ENCODE measurements at places on chromosomes 4 and X. TPM values are rescaled to one million over a fixed set of nuclear protein-coding genes. Genes with fewer than 3 reads are reported as not detected.

- peak; percentile 63 for DNase-seq
Measured at GRCh38 chr4:77613267-77613666, 7.6 kb downstream of the CXCL13 start.

- peak; percentile 72 for DNase-seq
Measured at GRCh38 chrX:104922206-104922621, 298.3 kb downstream of the TEX13A start.

- DNase-seq, result no peak
Measured at GRCh38 chrX:112470551-112470950, 209.2 kb downstream of the LHFPL1 start.

GRCh38 chr4:763191-763810 lies 57.7 kb downstream of the PCGF3 start:
- no peak for DNase-seq

DNA sequence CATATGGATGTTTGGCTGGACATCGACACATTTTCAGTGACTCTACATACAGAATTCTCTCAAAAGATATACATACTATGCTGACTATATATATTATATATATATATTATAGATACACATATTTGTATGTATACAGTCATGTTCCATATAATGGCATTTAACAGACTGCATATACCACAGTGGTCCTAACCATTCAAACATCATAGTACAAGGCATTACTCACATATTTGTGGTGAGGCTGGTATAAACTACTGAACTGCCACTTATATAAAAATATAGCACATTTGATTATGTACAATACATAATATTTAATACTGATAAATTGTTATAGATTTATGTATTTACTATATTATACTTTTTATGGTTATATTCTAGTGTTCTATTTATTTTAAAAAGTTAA lies 168.5 kb downstream of the IL15 start:
- no peak for DNase-seq

DNA sequence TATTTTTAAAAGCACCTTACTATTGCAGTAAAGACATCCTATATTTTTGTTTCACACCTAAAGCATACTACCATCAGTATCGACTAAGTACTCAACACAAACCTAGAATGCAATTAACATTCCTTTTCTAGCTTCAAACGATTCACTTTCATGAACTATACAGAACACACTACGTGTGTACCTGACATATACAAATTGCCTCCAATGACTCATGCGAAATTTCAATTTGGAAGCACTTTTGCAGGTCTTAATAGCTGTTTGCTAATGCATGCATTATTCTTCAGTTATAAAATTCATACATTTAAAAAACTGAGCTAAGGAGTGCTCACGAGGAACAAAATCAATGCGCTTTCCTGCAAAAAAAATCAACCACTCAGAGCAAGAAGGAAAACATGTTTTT lies 19.7 kb upstream of the GPM6B start:
- DNase-seq, result no peak

DNA sequence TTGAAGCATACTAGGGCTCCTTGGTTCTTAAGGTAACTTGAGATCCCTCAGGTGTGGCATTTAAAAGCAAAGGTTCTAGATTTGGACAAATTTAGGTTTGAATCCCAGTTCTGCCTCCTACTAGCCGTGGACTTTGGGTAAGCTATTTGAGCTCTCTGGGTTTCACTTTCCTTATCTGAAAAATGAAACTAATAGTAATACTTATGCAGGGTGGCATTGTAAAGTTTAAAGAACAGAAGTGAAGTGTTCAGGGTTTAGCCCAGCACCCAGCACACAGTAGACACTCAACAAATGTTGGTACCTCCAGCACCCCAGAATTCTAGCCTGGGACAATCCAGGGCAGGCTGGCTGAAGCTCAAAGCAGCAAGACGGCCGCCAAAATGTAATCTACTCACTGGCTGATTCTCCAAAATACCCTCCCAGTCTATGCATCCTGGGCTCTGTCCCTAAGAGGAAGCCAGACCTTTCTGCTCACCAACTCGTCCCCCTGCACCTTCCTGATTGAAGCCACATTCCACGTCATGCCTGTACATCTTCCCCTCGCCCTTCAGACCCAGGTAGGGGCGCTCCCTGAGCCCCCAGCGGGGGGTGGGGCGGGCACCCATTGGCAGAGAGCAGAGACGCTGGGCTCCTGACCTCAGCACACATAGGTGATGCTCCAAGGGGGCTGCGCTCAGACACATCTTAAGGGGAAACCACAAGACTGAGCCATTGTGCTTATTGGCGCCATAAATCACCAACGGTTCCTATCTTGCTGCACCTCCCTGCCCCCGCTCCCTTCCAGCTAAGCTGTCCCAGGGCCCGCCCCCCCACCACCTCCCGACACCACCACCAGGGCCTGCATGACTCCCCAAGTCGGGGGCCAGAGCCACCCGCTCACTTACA lies 160.6 kb downstream of the BCOR start:
- DNase-seq, result no peak

- peak; percentile 37 for DNase-seq
Measured at GRCh38 chr4:1330761-1331590, 16.0 kb upstream of the UVSSA start.

DNA sequence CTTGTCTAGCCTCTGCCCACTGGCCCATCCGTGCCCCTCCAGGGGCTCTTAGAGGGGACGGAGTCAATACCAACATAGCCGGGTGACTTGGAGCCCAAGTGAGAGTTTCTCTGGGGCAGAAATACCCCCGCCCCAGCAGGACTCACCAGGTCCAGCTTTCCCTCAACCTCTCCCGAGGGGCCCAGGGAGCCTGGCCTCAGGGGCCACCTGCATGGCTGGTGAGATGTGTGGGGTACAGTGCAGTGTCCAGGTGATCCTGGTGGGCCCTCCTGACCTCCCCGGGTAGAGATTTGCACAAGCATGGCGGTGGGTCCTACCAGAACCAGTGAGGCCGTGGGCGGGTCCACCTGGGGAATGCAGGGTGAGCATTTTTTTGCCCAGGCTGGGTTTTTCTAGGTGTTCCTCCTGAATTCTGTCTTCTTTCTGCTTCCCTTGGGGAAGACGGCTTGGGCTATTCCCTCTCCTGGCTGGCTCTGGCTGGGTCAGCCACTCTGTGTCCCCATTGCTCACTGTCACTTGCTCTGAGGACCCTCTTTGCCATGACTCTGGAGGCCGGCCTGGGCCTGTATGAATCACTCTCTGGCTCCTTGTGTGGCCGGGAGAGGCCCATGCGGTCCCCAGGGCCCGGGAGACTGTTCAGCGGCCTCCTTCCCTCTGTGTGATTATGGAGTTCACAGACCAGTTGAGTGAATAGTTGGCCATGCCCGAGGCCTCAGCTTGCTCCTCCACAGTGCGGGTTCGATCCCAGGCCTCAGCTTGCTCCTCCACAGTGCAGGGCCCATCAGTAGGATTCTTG lies 71.0 kb upstream of the NKX1-1 start:
- DNase-seq, result no peak

DNA sequence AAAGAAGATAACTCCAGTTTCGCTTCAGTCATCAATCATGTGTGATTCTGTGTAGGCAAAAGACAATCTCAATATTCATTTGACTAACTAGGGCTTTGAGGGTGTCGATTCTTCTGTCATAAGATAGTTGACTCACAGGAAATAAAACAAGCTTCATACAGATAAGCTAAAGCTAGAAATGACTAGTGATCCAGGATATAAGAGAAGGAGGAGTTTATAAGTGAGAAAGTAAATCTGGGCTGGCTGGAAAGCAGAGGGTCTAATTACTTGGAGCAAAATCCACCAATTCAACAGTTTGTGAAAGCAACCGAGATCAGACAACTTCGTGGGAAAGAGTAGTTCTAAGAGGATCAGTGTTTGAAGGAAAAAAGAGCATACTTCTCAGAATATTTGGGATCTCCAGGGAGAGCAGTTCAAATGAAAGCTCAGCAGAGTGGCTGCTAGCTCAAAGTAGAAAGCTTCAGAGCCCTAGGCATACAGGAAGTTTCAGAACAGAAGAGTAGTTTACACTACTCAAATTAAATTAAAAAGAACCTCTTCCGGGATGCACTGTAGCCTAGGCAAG lies 429.3 kb downstream of the INPP4B start:
- DNase-seq, result no peak

- no peak for DNase-seq
Measured at GRCh38 chr4:2284934-2285612, 23.2 kb upstream of the MXD4 start.

GRCh38 chr4:8079916-8080753 lies 78.5 kb downstream of the ABLIM2 start:
- no peak for DNase-seq

DNA sequence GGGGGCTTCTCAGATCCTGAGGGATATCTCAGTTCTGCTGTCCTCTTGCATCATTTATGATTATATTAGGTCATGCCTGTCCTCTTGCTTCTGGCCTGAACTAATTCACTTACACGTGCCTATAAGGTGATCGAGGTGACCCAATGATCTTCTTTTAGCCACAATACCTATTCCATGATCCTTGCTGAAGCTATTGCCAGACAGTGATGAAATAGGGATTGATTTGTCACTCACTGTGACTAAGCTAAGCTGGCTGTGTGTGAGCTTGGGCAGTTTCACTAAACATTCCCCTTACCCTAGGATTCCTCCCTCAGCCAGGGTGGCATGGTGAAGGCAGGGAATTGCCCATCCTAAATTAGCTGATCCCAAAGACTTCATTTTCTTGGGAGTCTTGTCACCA lies 19.0 kb downstream of the HADH start:
- no peak for DNase-seq

GRCh38 chr4:153233761-153234371 lies 29.6 kb downstream of the TRIM2 start:
- DNase-seq, result no peak

DNA sequence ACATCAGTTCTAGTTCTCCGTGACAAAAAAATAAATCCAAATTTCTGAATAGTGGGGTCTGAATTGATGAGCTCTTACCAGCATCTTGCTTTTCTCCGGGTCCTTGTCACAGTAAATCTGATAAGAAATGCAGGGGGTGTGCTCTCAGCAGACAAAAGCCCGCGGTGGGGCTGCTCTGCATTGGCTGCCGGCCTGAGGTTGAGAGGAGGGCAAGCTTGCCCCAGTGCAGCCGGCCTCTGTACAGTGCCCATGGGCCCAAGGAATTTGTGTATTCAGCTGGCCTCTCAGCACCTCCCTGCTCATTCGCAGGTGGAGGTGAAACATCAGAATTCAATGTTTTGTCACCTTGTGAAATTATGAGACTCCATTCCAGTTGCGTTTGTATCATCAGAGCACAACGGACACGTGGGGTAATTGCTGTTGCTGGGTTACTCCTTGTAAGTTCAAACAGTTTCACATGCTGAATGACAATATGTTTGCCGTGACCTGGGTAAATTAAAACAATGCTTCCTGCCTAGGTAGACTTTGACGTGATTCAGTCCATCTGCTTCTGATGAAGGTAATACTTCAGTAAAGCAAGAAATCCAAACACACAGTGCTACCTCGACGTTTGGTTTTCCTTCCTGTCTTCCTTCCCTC lies 596.4 kb downstream of the MID1IP1 start:
- DNase-seq, result no peak

DNA sequence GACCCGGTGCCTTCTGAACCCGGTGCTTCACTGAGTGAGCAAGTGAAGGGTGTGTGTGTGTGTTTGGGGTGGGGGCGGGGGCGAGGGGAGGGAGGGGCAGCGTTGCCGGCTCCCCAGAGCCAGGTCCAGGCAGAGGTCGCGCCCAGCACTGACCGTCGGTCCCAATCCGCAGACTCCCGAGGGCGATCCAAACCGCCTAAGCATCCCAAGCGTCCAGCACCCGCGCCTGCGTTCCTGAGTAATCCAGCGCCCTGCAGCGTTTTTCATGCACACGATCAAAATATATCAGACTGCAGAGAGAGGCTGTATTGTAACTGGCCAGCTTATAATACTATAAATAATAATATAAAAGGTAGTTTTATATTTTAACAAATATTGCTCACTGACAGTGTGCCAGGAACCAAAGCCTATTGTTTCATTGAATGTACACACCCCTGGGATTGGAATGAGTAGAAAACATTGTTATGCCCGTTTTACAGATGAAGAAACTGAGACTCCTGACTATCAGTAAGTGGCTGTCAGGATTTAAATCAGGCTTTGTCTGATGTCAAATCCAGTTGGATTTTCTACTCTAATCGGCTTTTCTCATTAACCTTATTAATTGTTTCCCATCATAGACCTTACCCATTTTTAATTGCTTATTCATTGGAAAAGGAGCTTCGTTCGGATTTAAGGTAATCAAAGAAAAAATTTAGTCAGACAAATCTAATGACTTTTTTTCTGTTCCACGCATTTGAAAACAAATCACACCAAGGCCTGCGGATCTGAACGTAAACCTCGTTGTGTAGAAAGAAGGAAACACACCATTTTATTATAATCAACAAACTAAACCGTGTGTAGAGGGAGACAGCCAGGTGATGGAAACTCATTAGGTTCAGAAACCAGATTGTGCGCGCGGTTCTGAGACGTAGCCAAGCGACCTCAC lies 4.0 kb upstream of the NKX3-2 start:
- no peak for DNase-seq

- DNase-seq, result peak; percentile 88
Measured at GRCh38 chrX:154019633-154020528, at the start of gene IRAK1. Gene IRAK1, minus strand, starts transcription at chrX:154019902. Its CDS starts 90 bp downstream, at chrX:154019812.

DNA sequence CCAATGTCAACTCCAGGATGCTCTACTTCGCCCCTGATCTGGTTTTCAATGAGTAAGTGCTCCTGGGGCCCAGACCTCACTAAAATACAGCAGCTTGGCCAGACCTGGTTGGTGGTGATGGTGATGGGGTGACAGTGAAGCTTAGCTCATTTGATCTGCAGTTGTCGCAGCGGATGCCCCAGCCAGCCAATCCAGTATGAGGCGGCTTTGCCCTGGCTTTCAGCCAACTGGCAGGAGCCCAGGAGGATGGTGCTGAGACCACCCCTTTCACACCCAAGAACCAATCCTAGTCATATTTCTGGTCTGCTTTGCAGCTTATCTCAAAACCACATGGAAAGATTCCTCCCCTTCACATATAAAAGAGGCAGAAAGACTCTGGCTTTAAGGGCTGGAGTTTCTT lies 173.8 kb downstream of the AR start:
- DNase-seq, result no peak

GRCh38 chr4:40502934-40503333 lies 126.7 kb downstream of the RBM47 start:
- no peak for DNase-seq

The AIMP1 gene
- 36.1 TPM for total RNA-seq

The TLR2 gene
- total RNA-seq, result 9.7 TPM

The DUSP21 gene
- not detected for total RNA-seq

The ARX gene
- total RNA-seq, result not detected

The NEUROG2 gene
- total RNA-seq, result not detected

The IL2RG gene
- 3.5 TPM for total RNA-seq

The AFF2 gene
- total RNA-seq, result 1.3 TPM

The PHKA1 gene
- 9.9 TPM for total RNA-seq
